Gastroesophageal sphincter (tissue), 4 donors: ENCODE measurements at places on chromosomes 4 and X. TPM values are rescaled to one million over a fixed set of nuclear protein-coding genes. Genes with fewer than 3 reads are reported as not detected.

ADGRL3 gene
- 7.2 TPM for total RNA-seq

DNA sequence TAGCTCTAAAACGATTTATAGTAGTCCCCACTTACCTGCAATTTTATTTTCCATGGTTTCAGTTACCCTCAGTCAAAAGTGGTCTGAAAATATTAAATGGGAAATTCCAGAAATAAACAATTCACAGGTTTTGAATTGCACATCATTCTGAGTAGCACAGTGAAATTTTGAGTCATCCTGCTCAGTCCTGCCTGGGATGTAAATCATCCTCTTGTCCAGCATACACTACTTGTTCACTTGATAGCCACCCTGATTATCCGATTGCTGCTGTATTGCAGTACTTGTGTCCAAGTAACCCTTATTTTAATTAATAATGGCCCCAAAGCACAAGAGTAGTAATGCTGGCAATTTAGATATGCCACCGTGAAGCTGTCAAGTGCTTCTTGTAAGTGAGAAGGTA is 23.5 kb upstream of the BDH2 start:
- ATAC-seq: no peak

DNA sequence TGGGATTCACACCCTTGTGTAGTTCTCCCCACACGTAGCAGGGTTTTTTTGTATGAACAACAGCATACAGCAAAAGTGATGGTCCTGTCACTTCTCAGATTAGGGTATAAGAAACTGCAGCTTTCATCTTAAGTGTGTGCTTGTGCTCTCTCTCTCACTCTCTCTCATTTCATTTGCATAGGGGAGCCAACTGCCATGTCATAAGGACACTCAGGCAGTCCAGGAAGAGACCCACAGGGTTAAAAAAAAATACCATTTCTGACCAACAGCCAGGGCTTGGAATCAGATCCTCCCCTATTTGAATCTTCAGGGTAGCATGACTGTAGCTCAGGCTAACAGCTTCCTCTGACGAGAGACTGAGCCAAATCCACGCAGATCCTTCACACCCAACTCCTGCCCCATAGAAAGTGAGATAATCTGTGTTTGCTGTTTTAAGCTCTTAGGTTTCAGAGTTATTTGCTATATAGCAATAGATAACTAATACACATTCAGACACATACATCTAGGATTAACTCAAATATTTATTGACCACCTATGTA is 331.2 kb downstream of the PAPSS1 start:
- no peak for ATAC-seq

DNA sequence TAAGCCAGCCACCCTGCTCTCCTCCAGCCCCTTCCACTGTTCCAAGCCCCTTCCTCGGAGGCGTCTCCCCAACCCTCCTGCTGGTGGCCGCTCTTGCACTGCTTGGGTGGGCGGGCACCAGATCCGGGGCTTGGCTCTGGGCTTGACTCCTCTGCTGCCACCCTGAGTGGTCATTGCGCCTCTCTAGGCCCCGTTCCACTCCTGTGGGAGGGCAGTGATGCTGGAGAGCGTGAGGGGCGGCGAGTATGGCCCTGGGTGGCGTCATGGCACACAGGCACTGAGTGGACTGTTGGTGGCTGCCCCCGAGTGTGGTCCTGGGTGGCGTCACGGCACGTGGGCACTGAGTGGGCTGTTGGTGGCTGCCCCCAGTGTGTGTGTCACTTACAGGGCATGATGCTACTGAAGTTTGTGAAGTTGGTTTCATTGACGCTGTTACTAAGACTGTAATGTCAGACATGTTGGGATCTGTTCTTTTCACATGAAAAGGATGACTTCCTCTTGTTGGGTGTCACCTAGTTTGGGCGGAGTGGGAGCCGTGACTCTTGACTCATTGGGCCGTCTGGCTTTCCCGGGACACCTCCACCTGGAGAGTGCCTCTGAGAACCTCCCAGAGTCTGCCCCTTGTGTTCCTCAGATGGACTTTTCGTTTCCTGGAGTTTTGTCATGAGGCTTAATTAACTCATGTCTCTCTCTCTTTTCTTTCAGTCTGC is 55.9 kb upstream of the HGFAC start:
- ATAC-seq: no peak
